ENCODE measurements at places on chromosomes 5 and 9.
A peak's percentile ranks its signal among the peaks of the same experiment; 100 is the strongest.

GRCh38 chr9:124216474-124217176, 41.1 kb upstream of the NEK6 start:
- no peak for DNase-seq

DNA sequence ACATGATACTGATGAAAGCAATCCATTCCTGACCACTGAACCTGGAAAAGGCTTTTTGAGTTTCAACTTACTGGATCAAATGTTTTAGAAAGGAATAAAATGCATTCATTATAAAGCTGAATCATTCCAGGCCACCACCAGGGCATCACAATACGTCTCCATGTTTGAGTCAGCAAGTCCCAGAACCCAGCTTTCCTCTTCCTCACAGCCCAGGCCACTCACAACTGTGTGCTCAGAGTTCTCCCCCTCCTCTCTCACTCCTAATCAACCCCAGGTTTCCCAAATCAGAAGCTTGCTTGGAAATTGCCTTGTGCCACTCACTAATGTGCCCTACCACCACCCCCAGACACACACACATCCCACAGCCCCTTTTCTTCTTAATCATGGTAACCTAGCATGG, 91.7 kb downstream of the GNA14 start:
- DNase-seq, result no peak

GRCh38 chr5:132272311-132273210, 15.1 kb downstream of the PDLIM4 start:
- peak; percentile 57 for DNase-seq

DNA sequence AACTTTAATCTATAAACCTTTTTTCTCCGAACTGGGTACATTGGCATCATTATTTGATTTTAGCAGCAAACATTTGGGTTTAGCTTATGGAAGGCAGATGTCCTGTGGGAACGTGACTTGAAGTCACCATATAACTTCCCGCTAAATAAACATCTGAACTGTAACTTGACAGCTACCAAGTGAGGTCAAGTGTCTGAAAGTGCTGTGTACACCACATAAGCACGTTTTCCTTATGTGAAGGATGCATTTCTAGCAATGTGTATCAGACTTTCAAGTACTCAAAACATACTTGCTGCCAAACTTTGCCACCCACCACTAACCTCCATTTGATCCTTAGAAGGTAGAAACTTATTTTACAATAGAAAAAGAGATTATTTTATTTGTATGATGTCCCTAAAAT, 35.7 kb downstream of the SLC1A3 start:
- DNase-seq, result no peak

DNA sequence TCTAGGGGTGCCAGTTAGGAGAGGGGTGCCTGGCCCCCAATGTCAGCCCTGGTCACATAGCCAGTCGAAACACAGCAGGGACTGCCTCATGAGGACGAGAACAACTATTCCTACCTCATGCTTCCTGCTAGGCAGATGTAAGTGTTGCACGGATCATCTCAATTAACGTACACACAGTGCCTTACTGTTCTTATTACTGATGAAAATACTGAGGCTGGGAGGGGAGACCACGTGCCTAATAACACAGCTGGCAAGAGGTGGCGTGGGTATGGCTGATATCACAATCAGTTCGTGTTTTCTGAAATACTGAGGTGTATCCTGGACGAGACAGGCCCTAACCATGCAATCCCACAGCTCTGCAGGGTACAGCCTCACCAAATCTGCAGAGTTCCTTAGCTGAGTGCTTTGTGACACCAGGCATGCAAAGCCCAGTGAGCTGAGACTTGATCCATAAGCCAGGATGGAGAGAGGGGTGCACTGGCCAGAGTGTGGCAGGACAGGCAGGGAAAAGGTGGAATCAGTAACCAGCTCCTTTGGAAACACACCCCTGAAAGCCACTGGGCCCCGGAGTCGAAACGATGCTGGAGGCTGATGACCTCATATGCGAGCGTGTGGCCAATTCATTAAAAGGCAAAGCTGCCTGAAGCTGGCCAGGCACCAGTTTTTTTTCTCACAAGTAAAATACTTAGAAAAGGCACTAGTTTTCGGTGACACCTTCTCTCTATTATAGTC, 63.9 kb downstream of the PRRT1B start:
- no peak for DNase-seq

GRCh38 chr9:12737871-12738270, 36.9 kb upstream of the LURAP1L start:
- no peak for DNase-seq

DNA sequence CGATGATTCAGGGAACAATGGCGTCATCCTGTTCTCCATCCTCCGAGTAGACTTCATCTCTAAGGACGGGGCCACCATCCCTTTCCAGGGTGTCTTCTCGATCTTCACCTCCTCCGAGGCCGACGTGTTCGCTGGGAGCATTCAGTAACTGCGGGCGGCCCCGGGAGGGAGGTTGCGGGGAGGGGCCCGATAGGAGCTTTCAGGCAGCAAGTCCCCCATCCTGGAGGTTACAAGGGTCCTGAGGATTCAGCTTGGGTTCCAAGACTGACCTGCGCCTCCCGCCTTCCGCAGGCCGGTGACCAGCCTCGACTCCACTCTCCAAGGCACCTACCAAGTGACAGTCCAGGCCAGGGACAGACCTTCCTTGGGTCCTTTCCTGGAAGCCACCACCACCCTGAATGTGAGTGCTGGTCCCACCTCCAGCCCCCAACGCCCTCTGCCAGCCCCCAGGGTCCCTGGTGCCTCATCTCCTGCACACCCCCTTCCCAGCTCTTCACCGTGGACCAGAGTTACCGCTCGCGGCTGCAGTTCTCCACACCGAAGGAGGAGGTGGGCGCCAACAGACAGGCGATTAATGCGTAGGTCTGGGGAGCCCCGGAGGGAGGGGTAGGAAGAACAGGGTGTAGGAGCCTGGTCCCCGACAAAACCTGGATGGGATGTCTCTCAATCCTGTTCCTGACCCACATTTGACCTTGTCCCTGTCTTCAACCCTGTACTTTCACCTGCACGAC, 20.8 kb downstream of the GPRIN1 start:
- no peak for DNase-seq

GRCh38 chr9:69460012-69460411, 135.0 kb downstream of the ENTREP1 start:
- DNase-seq, result no peak

DNA sequence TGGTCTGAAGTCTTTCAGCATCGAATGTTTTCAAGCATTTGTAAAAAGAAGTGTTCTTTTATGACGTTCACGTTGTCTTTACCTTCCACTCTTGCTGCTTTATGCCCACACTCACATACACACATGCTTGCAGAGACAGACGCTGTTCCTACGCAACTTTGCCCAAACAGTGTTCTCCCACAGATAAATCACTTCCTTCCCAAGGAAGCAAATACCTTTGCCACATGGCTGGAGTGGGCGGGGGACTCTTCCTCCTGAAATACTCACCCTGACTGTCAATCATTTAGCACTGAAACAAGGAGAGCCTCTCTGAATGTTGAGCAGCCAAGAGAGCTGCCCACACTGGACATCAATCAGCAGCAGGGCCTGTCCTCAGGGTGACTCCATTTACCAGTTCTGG, 22.4 kb upstream of the ASTN2 start:
- DNase-seq, result no peak

- DNase-seq, result no peak
Observed at GRCh38 chr5:125152044-125152443, 405.6 kb upstream of the ZNF608 start.

DNA sequence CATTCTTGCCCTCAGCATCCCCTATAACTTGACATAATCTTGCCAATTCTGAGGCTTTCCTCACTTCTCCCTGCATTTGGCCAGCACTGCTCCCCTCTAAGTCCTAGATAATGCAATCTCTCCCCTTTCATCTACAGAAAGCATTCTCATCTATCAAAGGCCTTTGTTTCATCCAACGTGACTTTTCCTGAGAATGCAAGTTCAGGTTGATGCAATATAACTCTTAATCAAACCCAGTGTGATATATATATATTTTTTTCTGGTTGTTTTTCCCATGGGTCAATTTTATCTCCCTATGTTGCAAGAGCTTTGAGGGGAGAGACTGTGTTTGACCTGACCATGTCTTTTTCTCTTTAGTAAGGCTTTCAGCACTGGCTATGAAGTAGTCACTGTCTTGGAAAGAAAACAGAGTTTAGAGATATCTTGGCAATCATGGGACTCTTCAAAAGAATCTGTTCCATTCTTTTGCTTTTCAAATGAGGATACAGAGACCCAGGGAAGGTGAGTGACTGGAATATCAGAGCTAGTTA, 268.6 kb downstream of the TRPM3 start:
- DNase-seq, result no peak

DNA sequence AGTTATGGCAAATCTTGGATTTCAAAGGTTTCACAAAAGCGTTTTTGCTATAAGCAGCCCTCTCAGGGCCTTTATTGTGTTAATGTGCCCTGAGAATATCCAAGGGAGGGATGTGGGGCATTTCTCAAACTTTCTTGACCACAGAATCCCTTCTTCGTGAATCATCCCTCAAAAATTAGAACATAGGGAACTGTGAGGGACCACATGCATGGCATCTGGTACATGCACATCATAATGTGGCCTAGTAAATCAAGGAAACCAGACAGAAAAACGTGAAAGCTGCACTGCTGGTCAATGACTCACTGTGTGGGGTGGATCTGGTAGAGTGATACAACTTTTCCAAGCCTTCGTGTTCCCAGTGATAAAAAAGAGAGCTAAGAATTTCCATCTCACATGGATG, 22.4 kb downstream of the DDX31 start:
- no peak for DNase-seq

- no peak for DNase-seq
Observed at GRCh38 chr9:87294126-87294525, 203.5 kb upstream of the DAPK1 start.

DNA sequence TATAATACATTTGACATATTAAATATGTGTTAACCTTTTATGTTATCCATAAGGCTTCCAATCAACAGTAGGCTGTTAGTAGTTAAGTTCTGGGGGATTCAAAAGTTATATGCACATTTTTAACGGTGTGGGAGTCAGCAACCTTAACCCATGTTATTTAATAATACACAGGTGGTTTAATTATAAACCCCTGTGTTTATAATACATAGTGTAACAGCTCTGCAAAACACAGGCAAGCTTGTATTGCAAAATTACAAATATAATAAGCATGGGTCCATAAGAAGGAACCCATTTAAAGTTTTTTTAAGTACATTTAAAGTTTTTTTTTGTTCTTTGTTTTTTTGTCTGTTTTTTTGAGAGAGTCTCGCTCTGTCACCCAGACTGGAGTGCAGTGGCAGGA, 14.5 kb upstream of the RAD23B start:
- no peak for DNase-seq

DNA sequence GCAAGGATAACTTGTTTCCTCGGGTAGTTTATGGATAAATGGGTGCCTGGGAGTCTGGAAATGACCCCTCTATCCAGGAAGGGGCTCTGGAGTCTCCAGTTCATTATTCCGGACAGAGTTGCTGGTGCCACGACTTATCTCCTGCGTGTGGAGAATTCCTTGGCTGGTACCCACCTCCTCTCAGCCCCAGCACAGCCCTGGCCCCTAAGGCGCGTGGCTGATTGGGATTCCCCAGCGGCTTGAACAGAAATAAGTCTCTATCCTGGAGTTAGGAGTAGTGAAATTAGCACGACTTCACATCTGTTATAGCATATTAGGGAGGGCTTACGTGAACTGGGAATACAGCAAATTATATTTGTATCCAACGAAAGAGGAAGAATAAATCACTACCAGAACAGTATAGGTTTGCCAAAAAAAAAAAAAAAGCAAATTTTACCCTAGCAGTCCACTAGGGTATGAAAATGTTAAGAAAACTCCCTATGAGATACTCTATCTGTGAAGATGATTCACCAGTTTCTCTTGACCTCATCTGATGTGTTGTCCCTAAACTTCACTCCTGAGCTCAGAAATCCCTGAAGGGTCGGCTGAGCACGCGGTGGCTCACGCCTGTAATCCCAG, 172.5 kb upstream of the OTULINL start:
- no peak for DNase-seq

GRCh38 chr5:109718632-109719031, 28.9 kb downstream of the MAN2A1 start:
- no peak for DNase-seq

DNA sequence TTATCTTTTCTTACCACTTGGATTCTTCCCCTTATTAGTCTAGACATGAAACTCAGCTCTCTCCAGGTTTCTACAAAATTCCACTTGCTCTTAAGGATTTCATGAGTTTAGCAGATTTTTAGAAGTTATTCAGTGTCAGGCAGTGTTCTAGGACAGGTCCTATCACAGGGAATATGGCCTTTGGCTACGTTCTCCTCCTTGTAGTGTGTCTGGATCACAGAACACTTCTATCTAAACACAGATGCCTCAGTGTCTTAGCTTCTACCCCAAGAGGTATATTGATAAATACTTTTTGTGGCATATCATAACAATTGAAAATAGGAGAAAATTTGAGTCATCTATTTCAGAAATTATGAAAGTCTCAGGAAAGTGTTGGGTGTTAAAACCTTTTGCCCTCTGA, 15.6 kb downstream of the RAB3C start:
- DNase-seq, result no peak

DNA sequence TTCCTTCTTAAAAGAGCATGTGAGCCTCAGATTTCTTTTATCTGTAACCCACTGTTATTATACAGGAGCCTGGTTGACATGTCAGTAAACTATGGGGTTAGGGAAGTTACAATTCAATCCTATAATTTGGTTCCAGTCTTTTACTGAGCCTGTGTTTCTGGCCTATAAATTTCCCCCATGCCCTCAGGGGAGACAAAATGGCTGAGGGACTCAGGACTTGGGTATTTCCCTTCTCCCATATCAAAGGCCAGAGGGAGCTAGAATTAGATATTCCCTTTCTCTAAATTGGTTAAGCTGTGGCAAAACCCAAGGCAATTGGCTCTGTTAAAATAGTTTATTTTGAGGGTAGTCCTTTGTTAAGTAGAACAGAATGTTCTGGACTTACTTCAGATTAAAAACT, 823.2 kb downstream of the TLE1 start:
- no peak for DNase-seq

- DNase-seq, result no peak
Observed at GRCh38 chr9:99868845-99869244, 37.6 kb upstream of the STX17 start.

GRCh38 chr5:103441523-103441922, 121.1 kb downstream of the NUDT12 start:
- DNase-seq, result no peak

DNA sequence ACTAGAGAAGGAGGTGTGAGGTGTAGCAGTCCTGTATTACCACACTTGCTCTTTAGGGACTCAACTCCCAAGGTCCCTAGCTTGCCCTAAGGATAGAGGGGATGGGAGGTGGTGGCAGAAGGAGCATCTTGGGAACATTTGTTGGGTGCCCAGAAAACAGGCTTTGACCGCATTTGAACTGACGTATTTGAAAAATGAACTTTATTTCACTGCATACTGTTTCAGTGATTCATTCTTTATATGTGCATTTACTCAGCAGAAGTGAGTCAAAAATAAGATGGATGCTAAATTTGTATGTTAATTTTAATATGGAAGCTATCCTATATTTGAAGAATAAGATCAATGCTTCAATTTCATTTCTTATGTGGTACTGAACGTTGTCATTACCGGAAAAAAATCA, 18.7 kb downstream of the DMRT3 start:
- DNase-seq, result no peak

Data from stimulated activated CD8-positive, alpha-beta memory T cell treated with anti-CD3 and anti-CD28 coated beads, Interleukin-7, amount 100 ng/mL, for 1 hour (primary cell).